ENCODE measurements at places on chromosomes 1 and 21.

DNA sequence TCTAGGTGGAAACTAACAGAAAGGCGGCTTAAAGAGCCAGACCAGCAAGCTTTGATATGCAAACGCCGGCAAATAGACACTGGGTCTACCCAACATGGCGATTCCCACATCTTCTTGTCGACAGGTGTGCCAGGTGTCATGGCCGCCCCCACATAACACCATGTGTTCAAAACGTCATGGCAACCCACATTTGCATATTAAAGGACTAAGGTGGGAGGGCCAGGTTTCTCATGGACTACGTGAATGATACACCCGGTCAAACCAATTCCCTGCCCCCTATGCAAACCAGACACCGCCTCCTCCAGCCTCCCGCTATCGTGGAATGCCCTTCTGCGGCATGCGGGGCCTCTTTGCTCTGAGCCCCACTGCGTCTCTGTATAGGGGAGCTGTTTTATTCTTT is 41.3 kb downstream of the ICOSLG start:
- DNase-seq = no peak

- no peak for DNase-seq
These were observed 252.1 kb downstream of the TM2D1 start for GRCh38 chr1:61472876-61473275.

GRCh38 chr1:66231681-66232463 is 302.1 kb upstream of the SGIP1 start:
- no peak for DNase-seq

GRCh38 chr1:94191216-94191615 is 46.2 kb downstream of the ARHGAP29 start:
- no peak for DNase-seq

DNA sequence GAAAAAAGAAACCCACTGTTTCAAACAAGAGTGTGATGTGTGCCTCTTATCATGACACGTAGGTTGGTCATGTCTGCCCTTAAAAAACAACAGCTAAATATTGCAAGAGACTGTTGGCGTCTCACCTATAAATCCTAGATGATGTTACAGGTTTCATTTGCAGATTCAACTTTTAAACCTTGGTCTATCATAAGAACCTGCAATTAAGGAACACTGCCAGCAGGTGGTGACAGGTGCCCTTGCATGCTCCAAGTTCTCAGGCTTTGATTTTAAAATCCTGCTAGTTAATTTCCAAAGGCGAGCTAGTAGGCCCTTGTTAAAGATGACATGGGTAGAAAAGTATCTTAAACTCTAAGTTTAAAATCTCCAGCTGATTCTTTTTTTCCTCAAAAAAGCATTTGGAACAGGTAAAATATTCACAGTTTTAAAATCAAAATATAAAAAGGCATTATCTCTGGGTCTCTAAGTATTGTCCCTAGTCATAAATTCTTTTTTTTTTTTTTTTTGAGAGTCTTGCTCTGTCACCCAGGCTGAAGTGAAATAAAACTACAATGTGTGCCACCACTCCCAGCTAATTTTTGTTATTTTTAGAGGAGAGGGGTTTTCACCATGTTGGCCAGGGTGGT is 39.1 kb downstream of the CLSTN1 start:
- DNase-seq = peak; percentile 18

Measured in stimulated activated CD8-positive, alpha-beta memory T cell treated with anti-CD3 and anti-CD28 coated beads, Interleukin-7, amount 100 ng/mL, for 1 hour (primary cell).